ENCODE measurements at places on chromosomes 7 and 10. TPM values are rescaled to one million over a fixed set of nuclear protein-coding genes. Genes with fewer than 3 reads are reported as not detected.

Gene CCDC186
- 8.9 TPM for polyA plus RNA-seq

Gene LBX1
- 7.9 TPM for polyA plus RNA-seq

Gene EGR2
- polyA plus RNA-seq = 0.64 TPM

Gene CLCN1
- 5.5 TPM for polyA plus RNA-seq

Gene NUTM2E
- 0.11 TPM for polyA plus RNA-seq

Gene PNPLA8
- 65.6 TPM for polyA plus RNA-seq

Gene SP8
- not detected for polyA plus RNA-seq

All from psoas muscle (tissue), 8 donors.